ENCODE measurements at places on chromosomes 4 and X.

- peak; percentile 83 for DNase-seq
These were observed 37.3 kb downstream of the ACOX3 start for GRCh38 chr4:8403173-8403753.

DNA sequence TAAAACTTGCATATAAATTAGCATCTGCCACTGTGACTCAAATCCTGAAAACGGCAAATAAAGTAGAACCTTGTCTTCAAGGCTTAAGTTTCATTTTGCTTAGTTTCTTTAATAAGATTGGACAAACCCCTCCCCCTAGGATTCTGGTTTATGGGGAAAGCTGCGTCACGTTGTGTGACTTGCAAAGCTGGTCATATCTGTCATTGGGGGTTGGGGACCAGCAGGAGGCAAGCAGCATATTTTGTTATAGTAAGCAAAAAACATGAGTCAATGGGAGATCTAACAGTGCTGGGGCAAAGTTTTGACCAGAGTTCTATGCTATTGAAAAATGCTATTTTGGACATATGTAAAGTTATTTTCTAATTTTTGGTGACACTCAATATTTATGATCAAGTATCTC lies 407.3 kb downstream of the PCDH18 start:
- DNase-seq: peak; percentile 44

DNA sequence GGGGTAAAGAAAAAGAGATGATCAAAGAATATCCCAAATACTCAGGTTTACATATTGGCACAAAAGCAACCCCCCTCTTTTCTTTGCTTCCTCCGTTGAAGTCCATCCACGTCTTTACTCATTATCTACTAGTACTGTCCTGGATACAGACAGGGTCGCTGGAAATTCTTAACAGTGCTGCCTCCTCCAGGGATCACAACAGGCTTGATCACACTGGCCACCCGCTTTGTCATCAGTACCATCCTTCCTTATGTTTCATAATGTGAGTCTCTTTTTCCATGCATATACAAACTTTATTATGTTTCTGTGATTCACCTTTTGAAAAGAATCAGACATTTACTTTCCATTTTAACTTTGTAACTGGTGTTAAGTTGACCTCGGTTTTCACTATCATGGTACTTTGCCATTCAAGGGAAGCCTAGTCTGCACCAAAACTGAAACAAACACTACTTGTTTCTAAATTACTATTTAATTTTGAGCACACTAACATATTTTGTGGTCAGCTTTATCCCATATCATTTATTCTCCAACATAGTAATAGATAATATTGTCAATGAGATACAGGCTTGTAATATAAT lies 387.5 kb upstream of the PPP1R2C start:
- no peak for DNase-seq

GRCh38 chr4:87268411-87268810 lies 48.0 kb upstream of the KLHL8 start:
- no peak for DNase-seq

GRCh38 chr4:84750960-84751283 lies 168.0 kb downstream of the CDS1 start:
- no peak for DNase-seq

Data from lung (tissue), 17 donors.